ENCODE measurements at places on chromosomes 5 and 9. TPM values are rescaled to one million over a fixed set of nuclear protein-coding genes. Genes with fewer than 3 reads are reported as not detected.
A peak's percentile ranks its signal among the peaks of the same experiment; 100 is the strongest.

The FOXI1 gene
- not detected for total RNA-seq

DNA sequence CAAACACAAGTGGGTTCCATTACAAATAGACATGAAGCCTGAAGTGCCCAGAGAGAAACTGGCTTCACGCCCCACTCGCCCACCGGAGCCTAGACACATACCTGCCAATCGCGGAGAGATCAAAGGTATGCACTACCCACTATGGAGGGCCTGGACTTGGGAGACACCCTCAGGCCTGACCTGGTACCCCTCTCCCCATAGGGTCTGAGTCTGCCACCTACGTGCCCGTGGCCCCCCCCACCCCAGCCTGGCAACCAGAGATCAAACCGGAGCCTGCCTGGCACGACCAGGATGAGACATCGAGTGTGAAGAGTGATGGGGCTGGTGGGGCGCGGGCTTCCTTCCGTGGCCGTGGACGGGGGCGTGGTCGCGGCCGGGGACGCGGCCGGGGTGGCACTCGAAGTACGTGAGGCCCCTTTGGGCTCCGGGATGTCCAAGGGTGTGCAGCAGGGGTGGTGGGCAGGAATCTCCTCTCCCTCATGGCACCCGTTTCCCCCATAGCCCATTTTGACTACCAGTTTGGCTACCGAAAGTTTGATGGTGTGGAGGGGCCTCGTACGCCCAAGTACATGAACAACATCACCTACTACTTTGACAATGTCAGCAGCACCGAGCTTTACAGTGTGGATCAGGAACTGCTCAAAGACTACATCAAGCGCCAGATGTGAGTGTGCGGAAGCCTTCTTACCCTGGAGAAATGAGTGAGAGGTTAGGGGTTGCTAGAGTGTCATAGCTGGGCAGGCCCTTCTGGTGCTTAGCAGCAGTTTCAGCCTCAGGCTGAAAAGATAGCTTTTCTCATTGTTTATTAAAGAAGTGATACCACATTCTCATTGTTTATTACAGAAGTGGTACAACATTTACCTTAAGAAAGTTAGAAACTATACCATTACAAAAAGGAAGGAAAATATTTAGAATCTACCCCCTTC is 38.7 kb downstream of the LARP1 start:
- H3K4me1 ChIP-seq = no peaks in the 10 kb centered on the region
- H3K27ac ChIP-seq = no peak overlapping the region
- H3K36me3 ChIP-seq = peaks cover 3% of the 10 kb centered on the region
- H3K4me3 ChIP-seq = no peak overlapping the region
- no peak for DNase-seq
- no peaks in the 10 kb centered on the region for H3K27me3 ChIP-seq

DNA sequence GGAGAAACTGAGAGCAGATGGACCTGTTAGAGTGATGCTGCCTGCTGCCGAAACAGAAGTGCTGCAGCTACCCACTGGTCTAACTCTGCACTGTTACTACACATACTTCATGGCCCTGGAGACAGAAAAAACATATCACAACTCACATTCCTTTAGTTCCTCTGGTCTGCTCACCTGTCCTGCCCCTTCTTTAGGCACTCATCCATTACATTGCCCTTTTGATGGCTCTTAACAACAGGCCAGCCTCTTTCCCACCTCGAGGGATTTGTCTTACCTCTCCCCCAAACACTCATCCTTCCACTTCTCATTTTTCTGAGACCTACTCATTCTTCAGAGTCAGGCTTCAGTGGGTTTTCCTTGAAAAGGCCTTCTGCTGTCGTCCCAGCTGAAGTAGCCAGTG is 49.2 kb downstream of the KCTD16 start:
- no peaks in the 10 kb centered on the region for H3K36me3 ChIP-seq
- DNase-seq = no peak
- H3K27ac ChIP-seq = no peak overlapping the region
- no peaks in the 10 kb centered on the region for H3K27me3 ChIP-seq

The SPINK13 gene
- total RNA-seq = not detected

DNA sequence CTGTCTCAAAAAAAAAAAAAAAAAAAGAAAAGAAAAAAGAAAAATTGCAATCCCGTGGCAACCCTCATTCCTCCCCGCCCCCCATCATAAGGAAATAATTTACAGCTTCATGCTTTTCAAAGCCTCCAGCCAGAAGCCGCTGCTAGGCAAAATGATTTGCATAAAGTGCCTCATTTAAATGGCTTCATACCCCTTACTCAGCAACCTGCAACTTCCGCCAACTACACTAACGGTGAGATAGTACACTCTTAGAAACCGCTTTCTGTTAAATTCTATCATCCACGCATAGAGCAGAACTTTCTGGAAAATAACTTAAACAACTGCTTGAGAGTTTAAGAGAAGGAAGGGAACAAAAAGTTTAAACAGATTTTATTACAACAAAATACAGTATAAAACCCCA is 17.8 kb downstream of the SERINC5 start:
- H3K36me3 ChIP-seq = peaks cover 2% of the 10 kb centered on the region
- no peak overlapping the region for H3K4me3 ChIP-seq
- H3K4me1 ChIP-seq = peaks cover 3% of the 10 kb centered on the region

DNA sequence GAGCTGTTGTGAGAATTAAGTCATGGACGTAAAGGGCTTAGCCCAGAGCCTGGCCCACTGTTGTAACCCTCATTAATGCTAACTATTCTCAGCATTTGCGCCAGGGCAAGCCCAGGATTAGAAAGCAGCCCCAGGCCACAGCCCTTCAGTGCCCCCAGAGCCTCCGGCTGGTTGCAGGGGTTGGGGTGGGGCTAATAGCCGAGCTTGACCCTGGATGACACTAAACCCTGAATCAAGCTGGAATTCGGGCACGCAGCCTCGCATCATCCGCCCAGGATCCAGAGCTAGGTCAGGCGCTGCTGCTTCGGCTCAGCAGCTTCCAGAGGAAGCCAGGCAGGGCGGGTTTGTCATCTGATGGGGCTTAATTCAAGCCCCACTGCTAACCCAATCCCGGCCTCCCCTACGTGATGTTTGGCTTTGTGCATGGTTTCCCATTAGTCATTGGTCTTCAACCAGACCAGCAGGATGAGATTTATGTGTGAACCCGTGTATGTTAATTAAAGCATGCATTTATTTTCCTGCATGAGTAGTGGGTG is 1.2 kb upstream of the MEGF9 start:
- H3K4me3 ChIP-seq = no peak overlapping the region
- no peaks in the 10 kb centered on the region for H3K27me3 ChIP-seq
- no peaks in the 10 kb centered on the region for H3K4me1 ChIP-seq
- no peak overlapping the region for H3K27ac ChIP-seq
- DNase-seq = peak; percentile 82

The PRRC2B gene
- 200 TPM for total RNA-seq

The HAVCR1 gene
- 1.8 TPM for total RNA-seq

The PKN3 gene
- 11.1 TPM for total RNA-seq

- H3K27ac ChIP-seq = no peak overlapping the region
- no peak overlapping the region for H3K4me3 ChIP-seq
- H3K4me1 ChIP-seq = peaks cover 1% of the 10 kb centered on the region
- DNase-seq = no peak
- no peaks in the 10 kb centered on the region for H3K27me3 ChIP-seq
- H3K36me3 ChIP-seq = no peaks in the 10 kb centered on the region
Observed at GRCh38 chr5:160475864-160476438, 54.3 kb downstream of the PTTG1 start.

DNA sequence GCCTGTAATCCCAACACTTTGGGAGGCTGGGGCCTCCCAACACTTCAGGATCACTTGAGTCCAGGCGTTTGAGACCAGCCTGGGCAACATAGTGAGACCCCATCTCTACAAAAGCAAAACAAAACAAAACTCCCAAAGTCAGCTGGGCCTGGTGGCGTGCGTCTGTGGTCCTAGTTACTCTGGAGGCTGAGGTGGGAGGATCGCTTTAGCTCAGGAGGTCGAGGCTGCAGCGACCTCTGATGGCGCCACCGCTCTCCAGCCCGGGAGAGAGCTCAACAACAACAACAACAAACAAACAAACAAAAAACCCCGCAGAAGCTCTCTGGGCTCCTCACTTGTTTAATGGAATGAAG is 528 bp downstream of the ACOT12 start:
- H3K36me3 ChIP-seq = no peaks in the 10 kb centered on the region
- no peak overlapping the region for H3K27ac ChIP-seq
- H3K27me3 ChIP-seq = no peaks in the 10 kb centered on the region
- H3K4me1 ChIP-seq = no peaks in the 10 kb centered on the region
- peak overlapping the region; percentile 1 for H3K4me3 ChIP-seq

- DNase-seq = no peak
- no peaks in the 10 kb centered on the region for H3K36me3 ChIP-seq
- no peak overlapping the region for H3K4me3 ChIP-seq
- H3K4me1 ChIP-seq = no peaks in the 10 kb centered on the region
Observed at GRCh38 chr9:98150721-98151120, 31.7 kb upstream of the TRIM14 start.

- H3K4me1 ChIP-seq = no peaks in the 10 kb centered on the region
- H3K27ac ChIP-seq = no peak overlapping the region
- no peaks in the 10 kb centered on the region for H3K36me3 ChIP-seq
- peak; percentile 79 for DNase-seq
- no peaks in the 10 kb centered on the region for H3K27me3 ChIP-seq
Observed at GRCh38 chr5:132260714-132261551, 3.4 kb downstream of the PDLIM4 start.

- H3K27me3 ChIP-seq = no peaks in the 10 kb centered on the region
- no peak overlapping the region for H3K27ac ChIP-seq
- peaks cover 3% of the 10 kb centered on the region for H3K4me1 ChIP-seq
- no peak for DNase-seq
- H3K36me3 ChIP-seq = no peaks in the 10 kb centered on the region
- H3K4me3 ChIP-seq = no peak overlapping the region
Observed at GRCh38 chr9:131661568-131662288, 78.1 kb downstream of the RAPGEF1 start.

GRCh38 chr9:89881431-89881830 is 276.6 kb downstream of the GADD45G start:
- no peaks in the 10 kb centered on the region for H3K4me1 ChIP-seq
- no peak for DNase-seq
- H3K36me3 ChIP-seq = no peaks in the 10 kb centered on the region
- H3K27ac ChIP-seq = no peak overlapping the region
- H3K4me3 ChIP-seq = no peak overlapping the region

- no peaks in the 10 kb centered on the region for H3K27me3 ChIP-seq
- no peak overlapping the region for H3K4me3 ChIP-seq
- DNase-seq = no peak
- H3K27ac ChIP-seq = no peak overlapping the region
- H3K4me1 ChIP-seq = no peaks in the 10 kb centered on the region
Observed at GRCh38 chr9:69527454-69527853, 144.7 kb downstream of the APBA1 start.

The KIF4B gene
- total RNA-seq = 0.06 TPM

The ELP1 gene
- 13.9 TPM for total RNA-seq

- DNase-seq = peak; percentile 52
- no peaks in the 10 kb centered on the region for H3K27me3 ChIP-seq
- no peaks in the 10 kb centered on the region for H3K4me1 ChIP-seq
- no peak overlapping the region for H3K4me3 ChIP-seq
- H3K27ac ChIP-seq = no peak overlapping the region
Observed at GRCh38 chr5:146825033-146825432, 53.5 kb downstream of the PPP2R2B start.

The ADAMTS12 gene
- total RNA-seq = 7.3 TPM

The SPAAR gene
- total RNA-seq = 4.5 TPM

The SAXO1 gene
- total RNA-seq = 0.24 TPM

DNA sequence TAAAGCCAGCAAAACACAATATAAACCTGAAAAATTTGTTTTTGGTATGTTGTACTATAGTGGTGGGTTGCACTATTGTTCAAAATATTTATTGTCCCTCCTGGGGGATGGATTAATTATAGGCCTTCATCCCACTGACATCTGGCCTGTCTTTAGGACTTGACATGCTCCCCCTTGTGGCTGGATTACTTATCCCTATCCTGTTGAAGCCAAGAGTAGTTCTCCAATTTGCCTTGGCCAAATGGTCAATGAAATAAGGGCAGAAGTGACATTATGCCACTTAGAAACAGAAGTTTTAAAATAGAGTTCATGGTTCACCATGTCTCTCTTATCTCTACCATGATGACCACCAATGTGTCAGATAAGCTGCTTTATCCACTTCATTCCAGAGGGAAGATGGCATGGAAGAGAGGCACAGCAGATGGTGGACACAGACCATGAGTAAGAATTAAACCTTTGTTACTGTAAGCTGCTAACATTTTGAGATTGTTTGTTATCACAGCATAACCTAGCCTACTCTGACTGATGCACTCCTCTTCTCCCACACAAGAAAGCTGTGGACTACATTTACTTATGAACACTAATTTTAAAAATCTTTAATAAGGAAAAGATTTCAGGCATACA is 29.2 kb upstream of the ARHGEF28 start:
- H3K4me3 ChIP-seq = no peak overlapping the region
- no peaks in the 10 kb centered on the region for H3K36me3 ChIP-seq
- DNase-seq = no peak
- H3K4me1 ChIP-seq = no peaks in the 10 kb centered on the region
- H3K27me3 ChIP-seq = no peaks in the 10 kb centered on the region
- no peak overlapping the region for H3K27ac ChIP-seq

DNA sequence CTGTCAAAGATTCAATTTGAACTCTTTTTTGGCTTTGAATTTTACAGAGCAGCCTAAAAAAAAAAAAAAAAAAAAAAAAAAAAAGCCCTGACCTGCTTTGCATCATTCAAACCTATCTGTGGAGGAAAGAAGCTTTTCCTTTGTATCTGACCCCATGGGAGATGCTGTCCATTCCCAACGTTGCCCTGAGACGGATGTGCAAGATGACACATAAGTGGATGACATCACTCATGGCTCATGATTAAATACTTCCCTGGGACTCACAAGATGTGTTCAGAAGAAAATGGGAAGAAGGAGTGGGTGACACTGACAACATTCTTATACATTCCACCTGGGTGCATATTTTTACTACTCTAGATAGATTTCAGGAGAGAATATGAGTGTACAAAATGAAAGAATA is 245.7 kb upstream of the ELAVL2 start:
- no peaks in the 10 kb centered on the region for H3K36me3 ChIP-seq
- no peaks in the 10 kb centered on the region for H3K27me3 ChIP-seq
- H3K27ac ChIP-seq = no peak overlapping the region
- H3K4me3 ChIP-seq = no peak overlapping the region
- no peak for DNase-seq

DNA sequence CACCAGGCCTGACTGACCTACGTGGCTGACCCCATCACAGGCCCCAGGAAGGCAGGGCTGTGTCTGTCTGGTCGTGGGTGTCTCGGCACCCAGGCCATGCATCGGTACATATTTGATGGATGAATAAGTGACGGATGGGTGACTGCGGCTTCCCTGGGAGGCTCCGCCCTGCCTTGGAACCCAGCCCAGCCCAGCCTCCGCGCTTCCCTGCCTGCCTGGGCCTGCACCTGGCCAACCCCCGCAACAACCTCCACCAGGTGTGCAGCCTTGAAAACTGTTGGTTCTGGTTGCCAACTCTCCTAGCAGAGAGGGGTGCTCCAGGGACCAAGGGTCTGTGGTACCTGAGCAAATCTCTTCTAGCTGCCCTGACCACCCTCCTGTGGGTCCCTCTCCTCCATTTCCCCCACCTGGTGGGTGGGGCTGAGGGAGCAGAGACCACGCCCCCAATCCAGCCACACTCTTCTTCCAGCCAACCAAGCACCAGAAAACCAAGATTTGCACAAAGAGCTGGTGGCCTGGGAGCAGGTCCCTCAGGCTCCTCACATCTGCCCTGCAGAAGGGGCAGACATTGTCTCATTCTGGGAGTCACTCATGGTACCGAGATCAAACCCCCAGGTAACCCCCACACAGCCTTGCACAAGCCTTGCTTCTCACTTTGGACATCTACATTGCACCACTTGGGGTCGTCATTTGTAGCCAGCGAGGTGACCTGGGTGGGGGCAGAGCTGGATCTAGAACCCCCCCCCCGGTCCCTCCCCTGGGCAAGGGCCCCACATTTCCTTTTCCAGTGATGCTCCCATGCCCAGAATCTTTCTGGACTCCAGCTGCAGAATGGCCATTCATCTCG is 100.6 kb upstream of the IER5L start:
- H3K27ac ChIP-seq = no peak overlapping the region
- no peak overlapping the region for H3K4me3 ChIP-seq
- no peaks in the 10 kb centered on the region for H3K27me3 ChIP-seq
- H3K36me3 ChIP-seq = no peaks in the 10 kb centered on the region
- H3K4me1 ChIP-seq = no peaks in the 10 kb centered on the region
- peak; percentile 31 for DNase-seq
